Stimulated activated CD4-positive, alpha-beta T cell treated with anti-CD3 and anti-CD28 coated beads, TNF-alpha, amount 100 ng/mL, for 4 hours (primary cell): ENCODE measurements at places on chromosomes 1 and 21.

- DNase-seq = no peak
Observed at GRCh38 chr1:6731905-6732304, 30.3 kb upstream of the DNAJC11 start.

- DNase-seq = no peak
Observed at GRCh38 chr1:93738926-93739325, 57.3 kb upstream of the BCAR3 start.

GRCh38 chr1:169546087-169546995 is 39.9 kb downstream of the F5 start:
- DNase-seq = peak; percentile 32

DNA sequence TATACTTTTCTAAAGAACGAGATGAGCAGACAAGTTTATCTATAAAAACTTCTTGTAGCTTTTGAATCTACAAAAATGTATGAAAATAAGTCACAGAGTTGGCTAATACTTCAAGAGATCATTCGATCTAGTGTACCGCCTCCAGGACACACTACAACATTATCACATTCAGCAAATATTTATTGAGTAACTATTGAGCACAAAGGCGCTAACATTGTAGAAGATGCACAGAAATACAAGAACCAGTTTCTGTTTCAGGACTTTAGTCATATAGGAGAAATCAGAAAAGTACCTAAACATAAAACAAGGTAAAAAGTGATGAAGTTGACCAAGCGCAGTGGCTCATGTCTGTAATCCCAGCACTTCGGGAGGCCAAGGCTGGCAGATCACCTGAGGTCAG is 20.6 kb downstream of the WASF2 start:
- no peak for DNase-seq

GRCh38 chr1:24586970-24587820 is 31.3 kb downstream of the NCMAP start:
- peak; percentile 4 for DNase-seq

DNA sequence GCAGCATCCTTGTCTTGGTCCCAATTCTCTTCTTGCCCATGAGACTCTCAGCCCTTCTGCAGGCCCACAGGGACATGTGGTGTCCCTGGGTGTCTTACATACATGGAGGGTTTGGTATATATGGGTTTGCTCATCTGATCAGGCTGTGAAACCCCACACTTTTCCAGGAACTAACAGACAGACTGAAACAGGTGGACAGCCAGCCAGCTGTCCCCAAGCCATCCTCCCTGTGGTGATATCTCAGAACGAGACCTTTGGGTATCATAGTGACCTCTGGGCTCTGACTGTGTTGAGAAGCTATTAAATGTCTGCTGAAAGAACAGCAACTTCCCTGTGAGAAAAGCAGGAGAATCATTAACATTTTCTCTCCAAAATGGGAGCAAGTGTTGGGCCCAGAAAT is 115.5 kb upstream of the PAXBP1 start:
- DNase-seq = no peak
